CD4-positive, alpha-beta T cell treated with Interleukin-1 beta for 1 hour (primary cell): ENCODE measurements at places on chromosomes 6 and 20.

DNA sequence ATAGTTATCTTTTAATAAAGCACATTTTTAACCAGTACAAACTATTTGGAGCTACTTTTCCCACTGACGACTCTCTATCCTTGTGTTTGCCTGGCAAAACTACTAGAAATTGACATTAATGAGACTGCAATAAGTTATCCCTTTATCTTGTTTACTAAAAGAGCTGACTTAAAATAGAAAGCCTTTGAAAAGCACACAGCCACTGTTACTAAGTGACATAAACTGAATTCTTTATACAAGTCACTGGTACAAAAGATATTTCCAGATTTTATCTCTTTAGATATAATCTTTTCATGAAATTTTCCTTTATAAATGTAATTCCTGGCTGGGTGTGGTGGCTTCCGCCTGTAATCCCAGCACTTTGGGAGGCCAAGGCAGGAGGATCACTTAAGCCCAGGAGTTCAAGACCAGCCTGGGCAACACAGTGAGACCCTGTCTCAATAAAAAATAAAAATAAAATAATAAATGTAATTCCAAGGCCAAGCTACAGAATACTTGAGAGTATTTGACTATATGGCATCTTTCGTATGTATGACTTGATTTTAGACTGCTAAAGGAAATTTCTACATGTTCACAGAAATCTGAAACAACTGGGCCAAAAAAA lies 9.5 kb downstream of the MBOAT1 start:
- DNase-seq = no peak

DNA sequence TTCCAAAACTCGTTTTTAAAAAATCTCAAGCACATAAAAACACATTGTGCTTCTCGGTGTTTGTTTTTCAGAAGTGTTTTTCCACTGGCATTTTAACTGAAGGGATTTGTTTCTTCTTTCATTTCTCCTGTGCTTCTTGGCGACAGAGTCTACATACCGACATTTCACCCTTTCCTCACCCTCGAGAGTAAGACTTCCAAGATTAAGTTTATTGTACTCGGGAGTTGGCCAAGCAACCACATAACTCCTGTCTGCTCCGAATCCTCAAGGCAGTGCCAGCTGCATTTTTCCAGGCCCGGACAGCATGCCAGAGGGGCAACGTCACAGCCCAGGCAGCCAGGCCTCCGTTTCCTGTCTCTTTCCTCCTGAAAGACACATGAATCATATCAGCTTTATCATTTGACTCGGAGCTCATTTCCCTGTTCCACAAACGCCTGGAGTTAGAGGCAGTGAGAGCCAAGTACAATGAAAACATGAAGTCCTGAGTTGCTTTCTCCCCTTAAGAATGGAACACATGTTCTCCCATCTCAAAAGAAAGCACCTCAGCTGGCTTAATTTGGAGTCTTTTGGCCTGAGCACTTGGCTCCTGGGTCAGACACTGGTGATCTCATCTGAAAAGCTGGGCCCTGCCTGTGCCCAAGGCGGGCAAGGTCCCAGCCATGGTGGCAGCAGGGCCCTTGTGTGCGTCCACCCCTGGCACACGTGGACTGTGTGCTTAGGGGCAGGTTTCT lies 23.2 kb upstream of the FAM50B start:
- DNase-seq = no peak

GRCh38 chr20:16810216-16810615 lies 62.1 kb downstream of the OTOR start:
- no peak for DNase-seq

- DNase-seq = no peak
These were observed 182.8 kb downstream of the SASH1 start for GRCh38 chr6:148525453-148525852.

GRCh38 chr6:11828262-11828870 lies 49.8 kb upstream of the ADTRP start:
- no peak for DNase-seq

DNA sequence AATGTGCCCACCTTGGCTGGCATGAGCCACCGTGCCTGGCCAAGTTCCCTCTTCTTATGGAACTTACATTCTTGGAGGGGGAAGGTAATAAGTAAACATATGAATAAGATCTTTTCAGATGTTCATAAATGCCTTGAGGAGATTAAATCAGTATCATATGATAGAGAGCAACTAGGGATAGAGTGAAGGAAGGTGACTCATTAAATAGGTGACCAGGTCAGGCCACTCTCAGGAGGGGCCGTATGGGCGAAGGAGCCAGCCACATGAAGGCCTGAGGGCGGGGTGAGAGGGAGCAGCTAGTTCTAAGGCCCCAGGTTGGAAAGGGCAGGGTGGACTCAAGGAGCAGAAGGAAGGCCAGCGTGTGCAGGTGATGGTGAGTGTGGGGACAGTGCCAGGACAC lies 91.1 kb downstream of the UST start:
- DNase-seq = no peak

GRCh38 chr6:3210024-3210610 lies 17.3 kb downstream of the TUBB2B start:
- no peak for DNase-seq

DNA sequence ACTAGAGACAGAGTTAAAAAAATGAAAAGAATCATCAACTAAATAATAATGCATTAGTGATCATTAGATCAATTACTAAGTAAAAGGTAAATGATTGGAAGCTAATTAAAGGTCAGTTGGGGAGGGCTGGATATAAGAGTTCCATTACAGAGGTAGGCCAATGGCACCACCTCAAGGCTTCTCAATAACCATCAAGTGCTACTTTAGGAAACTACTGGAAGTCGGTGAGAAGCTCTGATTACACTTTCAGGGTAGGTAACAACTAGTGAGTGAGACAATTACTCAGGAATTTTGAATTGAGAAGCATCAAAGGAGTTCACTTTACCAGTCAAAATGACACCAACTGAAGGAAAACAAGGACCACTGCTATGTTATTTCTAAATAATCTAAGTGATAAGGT lies 90.2 kb upstream of the HDAC2 start:
- DNase-seq = no peak

DNA sequence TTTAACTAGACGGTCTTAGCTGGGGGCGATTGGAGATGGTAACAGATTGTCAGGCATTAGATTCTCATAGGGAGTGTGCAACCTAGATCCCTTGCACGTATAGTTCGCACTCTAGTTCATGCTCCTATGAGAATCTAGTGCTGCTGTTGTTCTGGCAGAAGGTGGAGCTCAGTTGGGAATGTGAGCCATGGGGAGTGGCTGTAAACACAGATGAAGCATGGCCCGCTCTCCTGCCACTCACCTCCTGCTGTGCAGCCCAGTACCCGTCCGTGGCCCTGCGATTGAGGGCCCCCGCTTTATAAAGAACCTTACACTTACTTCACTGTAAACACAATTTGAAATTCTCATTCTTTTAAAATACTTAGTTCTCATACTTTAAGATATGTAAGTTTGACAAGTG lies 339.4 kb downstream of the CDH26 start:
- DNase-seq = no peak

DNA sequence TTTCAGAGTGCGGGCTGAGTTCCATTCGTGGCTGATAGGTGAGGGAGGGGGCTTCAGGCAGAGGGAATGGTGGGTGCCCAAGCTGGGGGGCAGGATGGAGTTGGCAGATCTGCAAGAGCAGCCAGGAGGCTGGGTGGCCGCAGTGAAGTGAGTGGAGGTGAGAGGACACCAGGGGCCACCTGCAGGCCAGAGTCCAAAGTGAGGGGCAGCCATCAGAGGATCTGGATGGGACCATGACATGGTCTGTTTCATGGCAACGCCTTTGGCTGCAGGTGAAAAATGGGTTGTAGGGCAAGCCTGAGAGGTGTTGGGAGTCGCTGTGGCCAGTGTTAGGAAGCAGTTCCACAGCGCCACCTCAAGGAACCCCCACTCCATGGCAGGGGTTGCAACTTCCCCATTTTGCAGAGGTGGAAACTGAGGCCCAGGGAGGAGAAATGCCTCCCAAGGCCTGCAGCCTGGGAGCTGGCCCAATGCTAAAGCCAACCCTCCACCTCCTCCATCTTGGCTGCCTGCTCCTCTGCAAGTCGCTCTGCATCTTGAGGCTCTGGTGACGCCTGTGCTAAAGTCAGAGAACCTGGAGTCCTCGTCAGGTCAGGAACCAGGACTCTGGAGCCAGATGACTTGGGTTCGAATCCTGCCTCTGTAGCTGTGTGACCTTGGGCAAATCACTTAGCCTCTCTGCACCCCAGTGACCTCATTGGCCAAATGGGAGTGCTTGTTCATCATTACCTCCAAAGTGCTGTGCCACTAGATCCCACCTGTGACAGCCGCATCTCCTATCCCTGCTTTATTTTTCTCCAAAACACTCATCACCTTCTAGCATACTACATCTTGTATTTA lies 153.8 kb downstream of the CEBPB start:
- no peak for DNase-seq

GRCh38 chr6:11685481-11686093 lies 93.0 kb downstream of the ADTRP start:
- DNase-seq = no peak

DNA sequence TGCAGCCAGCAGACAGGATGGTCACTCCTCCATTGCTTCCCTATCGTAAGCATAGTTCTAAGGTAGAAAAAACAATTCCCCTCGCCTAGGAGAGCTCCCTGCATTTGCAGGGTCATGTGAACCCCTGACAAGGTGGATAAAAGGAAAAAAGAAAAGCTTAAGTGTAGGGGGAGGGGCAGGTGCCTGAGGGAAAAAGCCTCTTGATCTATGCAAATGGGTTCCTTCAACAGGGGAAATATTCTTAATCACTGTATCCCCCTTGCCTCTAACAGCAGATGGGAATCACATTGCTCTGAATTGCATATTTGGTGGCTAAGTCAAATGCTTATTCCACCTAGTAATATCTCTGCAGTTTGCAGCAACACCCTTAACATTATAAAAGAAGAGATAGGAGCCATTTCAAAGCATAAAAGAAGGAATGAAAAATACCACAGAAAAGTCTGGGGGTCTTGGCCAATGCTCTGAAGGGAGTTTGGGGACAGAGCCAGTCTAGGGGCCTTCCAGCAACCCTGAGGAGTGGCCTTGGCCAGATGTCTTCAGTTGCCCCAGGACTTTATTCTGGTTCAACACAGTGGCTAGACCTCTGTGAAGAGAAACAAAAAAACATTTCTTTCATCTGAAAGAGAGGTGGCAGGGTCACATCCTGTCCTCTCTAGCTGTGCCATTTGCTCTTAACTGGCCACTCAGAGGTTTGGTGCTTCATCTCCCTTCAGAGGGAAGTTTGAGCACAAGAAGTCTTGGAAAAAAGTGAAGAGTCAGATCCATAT lies 660.4 kb upstream of the GJE1 start:
- no peak for DNase-seq

DNA sequence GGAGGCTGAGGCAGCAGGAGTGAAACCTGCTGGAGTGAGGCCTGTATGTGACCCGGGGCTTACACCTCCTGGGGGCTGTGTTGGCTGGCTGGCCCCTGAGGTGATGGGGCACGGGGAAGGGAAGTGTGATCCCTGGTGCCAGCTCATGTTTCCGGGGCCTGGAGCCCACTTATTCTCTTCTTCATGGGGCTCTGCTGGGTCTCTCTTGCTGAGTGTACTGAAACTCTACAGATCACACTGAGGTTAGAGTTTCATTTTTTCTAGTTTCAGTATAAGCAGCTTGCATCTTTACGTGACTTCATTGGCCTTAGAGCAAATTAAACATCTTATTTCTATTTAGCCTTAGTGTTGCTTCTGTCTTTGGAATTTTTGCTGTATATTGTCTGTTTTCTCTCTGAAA lies 96.2 kb downstream of the ANKS1A start:
- DNase-seq = no peak

- no peak for DNase-seq
These were observed 222.6 kb upstream of the TAB2 start for GRCh38 chr6:149094934-149095351.

DNA sequence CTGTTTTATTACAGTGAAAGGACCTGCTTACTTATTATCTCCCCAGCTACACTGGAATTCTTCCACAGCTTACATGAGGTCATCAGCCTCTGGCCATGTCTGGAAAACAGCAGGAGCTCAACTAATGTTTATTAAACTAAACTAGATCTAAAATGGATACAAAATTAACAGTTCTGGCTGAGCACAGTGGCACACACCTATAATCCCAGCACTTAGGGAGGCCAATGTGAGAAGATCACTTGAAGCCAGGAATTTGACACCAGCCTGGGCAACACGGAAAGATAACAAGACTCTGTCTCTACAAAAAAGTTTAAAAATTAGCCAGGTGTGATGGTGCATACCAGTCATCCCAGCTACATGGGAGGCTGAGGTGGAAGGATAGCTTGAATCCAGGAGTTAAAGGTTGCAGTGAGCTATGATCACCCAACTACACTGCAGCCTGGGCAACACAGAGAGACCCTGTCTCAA lies 220.8 kb upstream of the MARCKS start:
- DNase-seq = no peak

DNA sequence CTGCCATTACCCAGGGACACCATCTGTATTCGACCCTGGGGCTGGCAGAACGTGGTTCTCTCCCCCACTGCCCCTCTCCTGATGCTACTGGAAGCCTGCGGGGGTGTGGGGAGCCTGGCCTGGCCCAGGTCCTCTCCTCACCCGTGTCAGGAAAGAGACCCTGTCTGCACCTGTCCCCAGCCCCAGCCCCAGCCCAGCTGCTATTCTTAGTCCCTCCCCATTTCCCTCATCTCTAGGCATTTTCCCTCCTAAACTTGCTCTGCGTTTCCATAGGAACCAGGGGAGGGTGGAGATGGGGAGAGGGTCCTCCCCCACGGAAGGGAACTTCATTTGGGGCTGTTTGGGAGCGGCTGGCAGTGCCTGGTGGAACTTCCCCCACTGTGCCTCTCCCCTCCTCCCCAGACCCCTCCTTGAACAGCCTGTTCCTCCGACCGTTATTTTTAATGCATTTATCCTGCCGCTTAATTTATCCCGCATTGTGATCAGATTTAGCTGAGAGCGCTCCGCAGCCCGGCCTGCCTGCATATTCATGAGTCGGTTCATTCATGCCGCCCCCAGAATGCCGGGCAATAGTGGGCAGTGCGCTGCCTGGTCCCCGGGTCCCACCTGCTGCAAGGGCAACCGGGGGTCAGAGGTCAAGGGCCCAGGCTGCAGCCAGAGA lies 31.8 kb upstream of the DLGAP4 start:
- DNase-seq = no peak

GRCh38 chr6:126156973-126157372 lies 170.6 kb downstream of the TRMT11 start:
- no peak for DNase-seq

DNA sequence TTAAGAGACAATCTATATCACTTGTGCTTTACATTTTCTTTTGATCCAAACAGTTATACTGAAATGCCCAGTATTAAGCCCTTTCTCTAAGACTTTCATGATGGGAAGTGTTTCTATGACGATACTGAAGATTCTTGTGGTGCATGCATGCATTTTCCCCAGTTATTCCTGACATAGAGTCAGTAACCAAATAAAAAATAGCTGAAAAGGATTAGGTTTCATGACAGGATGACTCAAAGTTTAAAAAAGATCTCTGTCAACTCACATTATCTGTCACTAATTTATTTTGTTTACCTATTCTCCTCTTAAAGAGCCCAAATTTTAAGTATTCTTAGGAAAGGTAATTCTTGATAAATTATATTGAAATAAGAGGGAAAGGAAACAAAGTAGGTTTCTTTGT lies 98.4 kb downstream of the SESN1 start:
- DNase-seq = no peak

DNA sequence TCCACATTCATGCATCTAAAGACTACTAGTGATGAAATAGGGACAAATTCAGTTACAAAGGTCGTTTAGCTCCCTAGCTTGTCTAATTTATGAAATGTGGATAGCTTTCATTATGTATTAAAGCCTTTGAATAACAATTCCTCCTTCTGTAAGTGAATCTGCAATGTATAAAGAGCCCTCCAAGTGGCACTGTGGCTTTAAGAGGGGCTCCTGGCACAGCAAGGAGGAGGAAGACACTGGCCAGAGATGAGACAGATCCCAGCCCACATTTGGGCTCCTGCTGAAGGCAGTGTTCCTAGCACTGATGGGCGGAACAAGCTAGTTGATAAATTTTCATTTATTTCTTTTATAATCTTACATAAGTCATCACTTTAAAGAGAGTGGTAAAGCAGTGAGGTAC lies 17.6 kb upstream of the FUCA2 start:
- no peak for DNase-seq
